Pons (tissue), 1 donor: ENCODE measurements at places on chromosomes 12 and 14.

GRCh38 chr12:71626768-71627167, 36.9 kb downstream of the ZFC3H1 start:
- DNase-seq: no peak

GRCh38 chr14:92619671-92620456, 106.3 kb downstream of the RIN3 start:
- DNase-seq: no peak

DNA sequence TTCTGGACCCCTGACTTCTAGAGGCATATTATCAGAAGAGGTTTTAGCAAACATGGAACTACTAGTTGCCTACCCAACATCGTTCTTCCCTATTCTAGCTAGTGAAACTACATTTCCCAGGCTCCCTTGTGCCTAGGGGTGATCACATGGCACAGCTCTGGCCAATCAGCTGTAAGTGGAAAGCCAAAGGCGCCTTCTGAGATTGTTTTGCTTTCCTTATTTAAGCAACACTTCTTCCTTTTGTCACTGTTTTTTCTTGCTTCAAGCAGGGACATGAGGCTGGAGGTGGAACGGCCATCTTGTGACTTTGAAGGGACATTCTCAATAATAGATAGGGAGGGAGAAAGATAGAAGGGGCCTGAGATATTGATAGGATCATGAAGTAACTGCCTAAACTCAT, 136.7 kb downstream of the ZNF664 start:
- no peak for DNase-seq

- no peak for DNase-seq
Measured at GRCh38 chr12:75698052-75698451, 186.6 kb upstream of the KRR1 start.

DNA sequence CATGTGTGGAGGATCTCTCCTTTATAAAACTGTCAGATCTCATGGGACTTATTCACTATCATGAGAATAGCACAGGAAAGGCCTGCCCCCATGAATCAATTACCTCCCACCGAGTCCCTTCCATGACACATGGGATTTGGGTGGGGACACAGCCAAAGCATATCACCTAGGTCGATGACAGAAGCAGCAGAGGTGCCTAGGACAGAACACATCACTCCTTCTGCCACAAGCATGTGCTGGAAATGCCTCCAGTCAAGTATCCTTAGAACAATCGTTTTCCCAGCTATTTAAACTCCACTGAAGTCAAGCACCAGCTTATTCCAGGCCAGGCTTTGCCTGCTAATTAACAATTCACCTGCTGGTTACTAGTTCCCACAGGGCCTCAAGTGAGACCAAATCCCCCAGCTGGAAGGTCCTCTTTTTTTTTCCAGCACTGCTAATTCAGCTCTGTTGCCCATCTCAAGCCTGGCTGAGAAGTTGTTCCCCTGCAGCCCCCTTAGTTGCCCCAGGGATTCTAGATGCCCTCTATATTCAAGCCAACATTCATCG, 212.3 kb upstream of the NUDT4 start:
- no peak for DNase-seq

- no peak for DNase-seq
Measured at GRCh38 chr14:86168371-86168770, 638.4 kb downstream of the FLRT2 start.

DNA sequence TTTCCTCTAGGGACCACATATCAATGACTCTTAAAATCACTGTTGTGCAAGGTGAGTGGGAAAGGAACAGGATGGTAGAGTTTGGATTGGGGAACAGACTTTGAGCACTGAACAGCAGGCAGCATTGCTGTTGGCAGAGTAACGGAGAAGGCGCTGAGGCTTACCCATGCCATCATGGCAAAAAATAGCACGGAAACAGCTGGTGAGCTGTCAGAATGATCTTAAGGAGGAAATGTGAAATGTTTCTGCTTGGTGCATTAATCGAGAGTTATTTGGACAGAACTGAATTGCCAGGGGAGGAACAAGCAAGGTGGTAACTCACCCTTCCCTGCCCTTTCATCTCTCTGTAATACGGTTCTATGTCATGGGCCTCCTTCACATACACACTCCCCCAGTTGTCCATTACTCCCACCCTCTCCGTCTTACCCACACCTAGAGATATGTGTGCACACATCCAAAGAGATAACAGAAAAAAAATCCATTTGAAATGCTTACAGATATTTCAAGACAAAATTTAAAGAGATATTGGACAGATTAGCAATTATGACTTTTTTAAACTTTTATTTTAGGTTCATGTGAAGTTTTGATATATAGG, 572.5 kb downstream of the DIO2 start:
- DNase-seq: peak; percentile 35

DNA sequence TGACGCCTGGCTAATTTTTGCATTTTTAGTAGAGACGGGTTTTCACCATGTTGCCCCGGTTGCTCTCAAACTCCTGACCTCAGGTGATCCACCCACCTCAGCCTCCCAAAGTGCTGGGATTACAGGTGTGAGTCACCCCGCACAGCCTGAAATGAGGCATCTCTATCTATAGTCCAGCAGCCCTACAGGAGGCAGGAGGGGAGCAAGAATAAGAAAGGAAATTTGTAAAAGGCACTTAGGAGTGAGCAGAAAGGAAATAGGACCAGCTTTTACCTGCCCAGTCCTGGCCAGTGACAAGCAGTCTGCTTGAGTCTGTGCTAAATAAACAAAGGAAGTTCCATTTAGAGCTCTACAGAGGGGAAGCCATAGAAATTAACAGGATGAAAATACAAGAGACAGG, 15.0 kb upstream of the PSMA6 start:
- DNase-seq: no peak

- DNase-seq: no peak
Measured at GRCh38 chr12:53170215-53170614, 10.3 kb upstream of the ZNF740 start.

DNA sequence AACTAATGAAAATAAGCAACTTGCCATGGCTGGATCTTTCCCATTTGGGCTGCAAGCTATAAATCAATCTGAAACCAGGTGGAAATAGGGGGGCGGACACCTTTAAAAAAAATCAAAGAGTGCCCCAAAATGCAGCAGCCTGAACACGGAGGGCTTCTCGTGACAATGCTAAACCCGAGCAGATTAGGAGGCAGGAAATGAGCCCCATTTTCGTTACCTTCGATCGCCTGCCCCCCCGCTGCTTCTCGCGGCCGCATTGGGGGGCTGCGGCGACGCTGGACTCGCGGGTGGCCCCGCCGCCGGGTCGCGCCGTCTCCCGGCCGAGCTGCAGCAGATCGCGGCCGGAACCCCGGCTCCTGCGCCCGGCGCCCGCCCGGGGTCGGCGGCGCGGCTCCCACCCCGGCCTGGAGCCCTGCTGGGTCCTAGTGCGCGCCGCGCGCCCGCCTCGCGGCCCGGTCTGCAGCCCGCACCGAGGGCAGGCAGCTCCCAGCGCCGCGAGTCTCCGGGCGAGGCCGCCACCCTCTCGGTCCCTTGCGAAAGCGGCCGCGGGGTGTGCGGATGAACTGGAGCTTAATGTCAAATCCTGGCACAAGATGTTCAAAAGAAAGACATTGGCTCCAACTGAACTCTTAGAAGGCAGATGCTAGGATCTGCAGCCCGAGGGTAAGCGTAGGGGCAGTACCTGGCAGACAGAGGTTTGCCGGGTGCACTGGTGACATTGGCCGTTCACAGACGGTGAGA, 201.9 kb upstream of the FOXN3 start:
- peak; percentile 42 for DNase-seq

DNA sequence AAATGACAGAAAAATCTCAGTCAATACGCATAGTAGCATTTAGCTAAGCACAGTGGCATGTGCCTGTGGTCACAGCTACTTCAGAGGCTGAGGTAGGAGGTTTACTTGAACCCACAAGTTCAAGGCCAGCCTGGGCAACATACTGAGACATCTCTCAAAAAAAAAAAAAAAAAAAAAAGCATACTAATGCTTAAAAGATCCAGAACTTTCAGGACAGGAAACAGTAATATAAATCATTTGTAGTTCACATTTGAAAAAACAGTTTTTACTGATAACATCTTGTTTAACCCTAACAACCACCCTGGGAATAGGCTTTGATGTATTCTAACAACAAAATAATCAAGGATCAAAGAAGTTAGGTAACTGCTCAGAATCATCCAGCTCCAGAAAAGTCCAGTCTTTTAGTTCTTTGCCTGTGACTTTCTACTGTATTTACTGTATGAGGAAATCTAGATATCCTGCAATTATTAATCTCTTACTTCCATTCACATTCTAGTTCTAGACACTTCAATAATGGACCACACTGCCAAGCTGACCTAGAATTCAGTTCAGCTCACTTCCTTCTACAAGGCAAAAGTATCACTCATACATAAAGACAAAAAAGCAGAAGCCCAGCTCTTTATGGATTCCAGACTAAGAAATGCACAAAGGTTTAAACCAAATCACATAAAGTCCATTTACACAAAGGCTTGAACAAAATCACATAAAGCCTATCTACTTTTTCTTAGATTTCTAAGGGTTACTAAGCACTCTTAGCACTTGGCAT, 28.5 kb downstream of the PAWR start:
- no peak for DNase-seq

GRCh38 chr12:67433385-67434175, 164.4 kb downstream of the CAND1 start:
- no peak for DNase-seq

- no peak for DNase-seq
Measured at GRCh38 chr12:19965196-19966038, 402.9 kb upstream of the PDE3A start.

GRCh38 chr14:70008284-70009262, 129.4 kb downstream of the SMOC1 start:
- no peak for DNase-seq

GRCh38 chr12:1592444-1593173, 1.8 kb downstream of the FBXL14 start:
- DNase-seq: peak; percentile 62

DNA sequence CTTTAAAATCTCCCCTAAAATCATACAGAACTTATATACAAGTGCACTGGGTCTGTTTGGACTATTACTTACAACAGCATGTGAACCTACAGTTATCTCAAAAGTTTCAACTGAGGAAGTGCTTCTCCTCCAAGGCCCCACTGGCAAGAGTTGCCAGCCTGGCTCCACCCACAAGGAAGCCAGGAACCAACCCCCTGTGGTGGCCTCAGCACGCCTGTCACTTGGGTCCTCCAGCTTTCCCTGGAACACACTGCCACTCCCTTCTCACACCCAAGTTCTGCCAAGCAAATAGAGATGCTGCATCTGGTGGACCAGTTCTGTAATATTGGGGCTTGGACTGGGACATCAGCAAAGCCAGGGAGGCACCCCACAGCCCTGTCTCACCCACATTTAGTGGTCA, 115.4 kb downstream of the GCH1 start:
- DNase-seq: no peak

- no peak for DNase-seq
Measured at GRCh38 chr12:45076417-45077026, 25.6 kb upstream of the DBX2 start.

DNA sequence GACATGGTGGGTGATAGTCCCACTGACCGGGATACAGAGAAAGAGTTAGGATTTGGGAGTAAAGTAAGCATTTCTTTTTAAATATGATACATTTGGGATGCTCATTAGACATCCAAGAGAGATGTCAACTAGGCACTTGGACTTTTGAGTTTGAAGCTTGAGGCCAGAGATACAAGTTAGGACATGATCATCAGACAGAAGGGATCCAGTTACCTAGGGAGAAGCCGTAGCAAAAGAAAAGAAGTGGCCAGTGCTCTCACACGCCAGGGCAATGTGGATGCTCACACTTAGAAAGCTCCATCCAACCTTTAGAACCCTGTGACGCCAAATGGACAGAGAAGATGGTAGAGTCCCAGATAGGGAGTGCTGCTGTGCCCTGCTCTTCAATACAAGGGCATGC, 14.0 kb upstream of the STON2 start:
- DNase-seq: no peak

- no peak for DNase-seq
Measured at GRCh38 chr12:4786795-4787194, 66.6 kb downstream of the GALNT8 start.

- no peak for DNase-seq
Measured at GRCh38 chr14:37546621-37547447, 48.2 kb downstream of the FOXA1 start.

DNA sequence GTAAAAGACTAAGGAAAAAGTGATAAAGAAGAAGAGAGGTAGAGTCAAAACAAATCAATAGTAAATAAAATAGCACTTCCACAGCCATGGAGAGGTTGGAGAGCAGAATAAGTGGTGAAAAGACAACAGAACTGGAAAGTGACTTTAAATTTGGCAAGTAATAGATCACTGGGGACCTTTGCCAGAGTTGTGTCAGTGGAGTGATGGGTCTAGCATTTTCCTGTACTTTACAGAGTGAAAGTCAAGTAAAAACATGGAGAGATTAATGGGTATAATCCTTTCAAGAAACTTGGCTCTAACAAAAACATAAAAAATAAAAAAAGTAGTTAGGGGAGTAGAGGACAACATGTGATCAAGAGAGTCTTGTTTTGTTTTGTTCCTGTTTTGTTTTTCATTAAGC, 502.2 kb upstream of the RPL10L start:
- DNase-seq: no peak

DNA sequence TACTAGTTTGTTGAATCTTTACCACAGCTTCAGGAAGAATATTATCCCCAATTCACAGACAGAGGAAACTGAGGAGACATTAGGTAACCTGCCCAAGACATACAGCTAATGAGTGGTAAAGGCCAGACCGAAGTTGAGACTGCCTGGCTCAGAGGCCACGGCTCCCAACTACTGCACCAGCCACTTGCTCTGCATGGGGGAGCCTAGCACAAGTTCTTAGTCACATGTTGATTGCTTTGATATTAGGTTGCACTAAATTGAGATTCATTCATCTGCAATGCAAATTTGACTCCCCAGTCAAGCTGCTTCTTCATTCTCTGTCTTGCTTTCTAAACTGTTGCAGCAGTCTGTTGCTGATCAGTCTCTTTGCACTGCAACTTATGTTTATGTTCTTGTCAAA, 25.9 kb upstream of the POLR3B start:
- DNase-seq: no peak

- no peak for DNase-seq
Measured at GRCh38 chr12:93174048-93174447, 203.7 kb upstream of the NUDT4 start.

DNA sequence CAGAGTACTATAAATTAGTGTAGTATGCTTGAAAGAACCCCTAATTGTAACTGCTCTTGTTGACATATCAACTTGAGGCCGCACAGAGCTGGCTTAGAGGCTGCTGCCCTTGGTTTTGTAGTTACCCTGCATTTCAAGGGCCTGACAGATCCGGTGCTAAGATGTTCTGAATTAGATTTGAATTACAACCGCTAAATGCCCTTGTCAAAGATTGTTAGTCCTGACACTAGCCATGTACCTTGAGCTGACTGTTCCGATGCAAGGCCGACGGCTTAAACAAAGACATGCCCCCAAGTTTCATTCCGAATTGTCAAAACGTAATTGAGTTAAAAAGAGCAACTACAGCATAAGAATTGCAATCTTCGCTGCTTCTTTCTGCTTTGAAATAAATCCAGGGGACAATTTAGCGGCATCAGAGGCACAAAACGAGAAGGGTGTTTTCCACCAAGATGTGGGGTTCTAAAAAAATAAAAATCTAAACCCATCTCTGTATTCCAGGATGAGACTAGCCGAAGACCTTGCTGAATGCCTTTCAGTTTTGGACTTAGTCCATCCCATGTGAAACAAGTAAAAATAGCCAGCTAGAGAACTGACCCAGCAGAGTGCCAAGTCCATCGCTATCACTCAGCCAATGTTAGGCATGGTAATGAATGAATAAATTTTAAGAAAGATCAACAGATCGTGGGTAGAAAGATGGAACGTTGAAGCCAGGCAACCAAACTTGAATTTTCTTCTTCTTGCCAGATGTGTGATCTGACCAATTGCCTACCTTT, 148.7 kb downstream of the DICER1 start:
- no peak for DNase-seq
